Neural progenitor cell (in vitro differentiated cells): ENCODE measurements at places on chromosomes 4 and X.
A peak's percentile ranks its signal among the peaks of the same experiment; 100 is the strongest.

DNA sequence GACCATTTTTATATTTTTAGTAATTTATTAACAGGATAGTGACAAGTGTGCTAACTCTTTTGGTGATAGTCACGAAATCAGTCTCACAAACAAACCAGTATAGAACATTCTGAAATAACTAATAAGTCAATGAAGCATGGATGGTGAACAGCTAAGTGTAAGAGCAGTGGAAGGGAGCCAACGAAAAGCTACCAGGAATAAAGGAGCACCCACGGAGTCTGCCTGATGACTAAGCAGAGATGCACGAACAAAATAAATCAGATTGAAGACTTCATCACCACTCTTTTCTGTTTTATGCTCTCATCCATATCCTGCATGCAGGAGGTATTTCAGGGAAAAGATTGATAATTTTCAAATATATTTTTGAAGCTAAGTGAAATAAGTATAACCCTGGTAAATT, 891.1 kb upstream of the HS3ST1 start:
- no peak for DNase-seq

DNA sequence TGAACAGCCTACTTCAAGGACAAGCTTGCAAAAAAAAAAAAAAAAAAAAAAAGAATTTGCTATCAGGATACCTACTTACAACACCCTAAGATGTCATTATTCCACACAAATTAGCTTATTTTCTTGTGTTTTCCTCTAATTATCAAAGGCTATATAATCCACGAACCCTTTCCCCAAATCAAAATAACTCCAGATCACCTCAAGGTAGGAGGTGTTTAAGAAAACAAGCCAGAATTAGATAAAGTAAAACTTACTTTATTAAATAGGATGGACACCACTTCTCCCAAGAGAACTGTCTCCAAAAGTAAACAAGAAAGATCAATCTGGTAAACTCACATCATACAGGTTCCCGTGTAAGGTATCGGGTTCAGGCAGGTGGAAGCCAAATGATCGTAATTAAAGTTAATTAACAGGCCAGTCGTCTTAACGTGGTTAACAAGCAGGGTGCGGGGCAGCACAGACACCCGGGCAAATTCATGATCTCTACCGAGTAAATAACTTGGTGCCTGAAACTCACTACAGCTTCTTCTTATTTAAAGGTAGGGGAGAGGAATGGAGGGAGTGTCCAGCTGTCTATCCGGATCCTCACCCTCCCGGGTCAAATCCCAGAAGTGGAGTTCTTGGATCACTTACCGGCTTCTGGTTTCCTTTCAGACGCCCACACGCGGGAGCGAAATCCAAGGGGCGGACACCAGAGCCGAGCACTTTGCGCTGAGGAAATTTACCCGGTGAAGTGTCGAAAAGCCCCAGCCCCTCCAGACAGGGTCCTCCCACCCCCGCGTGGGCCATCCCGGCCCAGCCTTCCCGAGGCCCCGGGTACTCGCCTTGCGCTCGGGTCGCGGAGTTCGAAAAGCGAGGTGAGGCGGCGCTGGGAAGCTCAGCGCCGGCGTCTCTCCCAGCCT, 708 bp downstream of the ARAP2 start:
- DNase-seq, result no peak

DNA sequence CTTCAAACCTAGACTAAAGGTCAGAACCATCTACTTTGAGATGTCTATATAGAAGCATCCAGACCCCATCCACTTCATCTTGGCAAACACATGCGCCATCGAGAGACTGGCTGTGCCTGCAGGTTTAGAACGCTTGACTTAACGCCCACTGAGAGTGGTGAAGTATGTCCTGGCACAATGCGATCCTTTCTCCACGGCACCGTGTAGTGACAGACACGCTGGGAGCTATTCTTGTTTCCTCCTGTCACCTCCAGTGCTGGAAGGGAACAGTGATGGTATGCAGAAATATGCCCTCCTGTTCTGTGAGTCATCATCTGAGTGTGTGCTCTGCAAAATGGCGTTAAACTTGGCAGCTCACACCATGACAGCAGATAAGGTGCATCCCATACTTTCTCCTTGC, 330.2 kb downstream of the NLGN4X start:
- DNase-seq, result no peak

DNA sequence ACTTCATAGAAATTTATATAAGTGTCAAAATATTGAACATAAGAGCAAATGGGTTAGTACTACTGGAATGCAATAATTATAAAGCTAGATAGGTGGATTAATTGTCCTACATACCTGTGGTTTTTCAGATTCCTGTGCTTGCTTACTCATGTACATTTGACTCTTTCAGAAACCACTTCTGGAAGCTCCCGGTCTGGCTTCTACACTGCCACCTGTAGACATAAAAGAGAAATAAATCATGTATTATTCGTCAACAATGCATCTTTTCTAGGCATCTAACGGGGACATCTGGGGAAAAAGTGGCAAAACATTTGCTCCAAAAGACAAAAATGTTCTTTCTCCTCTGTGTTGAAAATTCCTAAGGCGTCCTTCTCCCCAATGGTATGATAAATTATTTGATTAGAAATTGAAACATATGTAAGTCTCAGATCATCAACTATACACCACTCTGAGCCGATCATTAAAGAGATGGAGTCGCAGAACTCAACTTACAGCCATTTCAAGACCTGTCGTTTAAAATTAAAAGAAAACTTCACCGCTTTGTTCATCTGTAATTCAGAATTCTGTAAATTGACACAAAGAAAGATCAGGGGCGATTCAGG, 648.7 kb upstream of the DIPK2B start:
- peak; percentile 32 for DNase-seq

DNA sequence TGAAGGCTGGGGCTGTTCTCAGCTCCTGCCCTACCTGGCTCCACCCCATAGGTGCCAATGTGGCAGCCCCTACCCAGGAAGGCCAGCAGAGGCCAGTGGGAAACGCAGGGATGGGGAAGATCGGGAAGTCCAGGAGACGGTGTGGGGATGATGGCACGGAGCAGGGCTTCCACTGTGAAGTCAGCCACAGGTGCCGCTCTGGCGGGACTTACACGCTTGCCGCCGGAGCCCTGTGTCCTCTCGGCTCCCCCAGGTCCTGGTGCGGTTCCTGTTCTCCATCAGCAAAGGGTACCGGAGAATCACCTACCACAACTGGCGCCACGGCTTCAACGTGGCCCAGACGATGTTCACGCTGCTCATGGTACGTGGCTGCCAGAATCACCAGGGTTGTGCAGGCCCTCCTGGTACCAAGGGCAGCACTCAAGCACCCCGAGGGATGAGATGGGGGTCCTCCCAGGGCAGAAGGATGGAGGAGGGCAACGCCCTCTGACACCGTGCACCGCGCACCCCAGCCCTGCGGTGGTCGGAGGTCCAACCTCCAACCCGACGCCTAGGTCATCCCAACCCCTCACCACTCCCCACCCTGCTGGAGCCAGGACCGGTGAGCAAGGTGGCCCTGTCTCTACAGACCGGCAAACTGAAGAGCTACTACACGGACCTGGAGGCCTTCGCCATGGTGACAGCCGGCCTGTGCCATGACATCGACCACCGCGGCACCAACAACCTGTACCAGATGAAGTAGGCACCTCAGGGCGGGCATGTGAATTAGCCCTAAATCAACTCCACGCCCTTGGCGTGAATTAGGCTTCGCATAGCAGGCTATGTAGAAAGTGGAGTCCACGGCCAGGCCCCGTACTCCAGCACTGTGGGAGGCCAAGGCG, 12.0 kb downstream of the ATP5ME start:
- no peak for DNase-seq

- DNase-seq, result peak; percentile 49
Observed at GRCh38 chr4:57194068-57194611, 84.0 kb upstream of the IGFBP7 start.

DNA sequence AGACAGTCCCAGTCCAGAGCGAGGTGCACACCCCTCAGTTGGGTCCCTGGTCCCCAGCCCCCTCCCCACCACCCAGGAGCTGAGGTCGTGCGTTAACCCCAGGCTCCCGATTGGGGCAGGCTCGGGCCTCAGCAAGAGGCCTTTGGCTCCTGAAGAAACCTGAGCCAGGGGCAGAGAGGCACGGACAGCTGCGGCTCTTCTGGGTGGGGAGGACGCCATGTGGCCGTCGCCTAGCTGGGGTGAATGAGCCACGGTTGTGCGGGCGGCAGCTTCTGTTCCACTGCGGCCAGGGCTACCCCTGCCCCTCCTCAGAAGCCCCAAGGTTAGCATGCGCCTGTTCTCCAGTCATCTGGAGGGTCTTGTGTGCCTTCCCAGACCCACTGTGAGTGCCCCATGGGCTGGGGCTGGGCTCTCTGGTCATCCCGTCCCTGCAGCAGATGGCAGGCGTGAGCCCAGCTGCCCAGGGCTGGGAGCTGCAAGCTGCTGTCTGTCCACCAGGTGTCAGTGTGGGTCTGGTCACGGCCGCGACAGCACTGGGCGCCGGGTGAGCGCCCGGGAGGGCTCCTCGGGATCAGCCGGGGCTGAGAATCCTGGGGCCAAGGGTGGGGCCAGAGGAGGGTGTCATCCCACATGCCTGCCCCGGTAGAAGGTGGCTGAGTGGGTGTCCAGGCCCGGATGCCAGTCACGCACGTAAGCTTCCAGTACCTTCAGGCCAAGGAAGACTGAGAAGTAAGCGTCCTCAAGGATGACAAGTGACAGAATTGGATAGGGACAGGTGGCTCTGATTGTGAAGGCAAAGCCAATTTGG, 21.9 kb downstream of the ATP2B3 start:
- peak; percentile 81 for DNase-seq

DNA sequence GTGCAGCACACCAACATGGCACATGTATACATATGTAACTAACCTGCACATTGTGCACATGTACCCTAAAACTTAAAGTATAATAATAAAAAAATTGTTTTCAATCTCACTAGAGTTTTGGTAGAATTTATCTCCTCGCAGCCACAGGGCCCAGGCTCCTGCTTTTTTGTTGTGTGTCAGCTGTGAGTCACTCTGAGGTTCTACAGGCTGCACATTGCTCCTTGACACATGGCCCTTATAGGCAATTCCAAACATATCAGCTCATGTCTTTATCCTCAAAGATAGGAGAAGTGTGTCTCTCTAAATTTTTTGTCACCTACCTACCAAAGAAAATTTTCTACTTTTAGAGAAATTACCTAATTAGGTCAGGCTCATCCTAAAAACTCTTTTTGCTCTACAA, 252.1 kb upstream of the ADGRL3 start:
- no peak for DNase-seq
